CD4-positive, alpha-beta T cell treated with Interleukin-4 for 1 hour (primary cell): ENCODE measurements at places on chromosomes 4 and X.

DNA sequence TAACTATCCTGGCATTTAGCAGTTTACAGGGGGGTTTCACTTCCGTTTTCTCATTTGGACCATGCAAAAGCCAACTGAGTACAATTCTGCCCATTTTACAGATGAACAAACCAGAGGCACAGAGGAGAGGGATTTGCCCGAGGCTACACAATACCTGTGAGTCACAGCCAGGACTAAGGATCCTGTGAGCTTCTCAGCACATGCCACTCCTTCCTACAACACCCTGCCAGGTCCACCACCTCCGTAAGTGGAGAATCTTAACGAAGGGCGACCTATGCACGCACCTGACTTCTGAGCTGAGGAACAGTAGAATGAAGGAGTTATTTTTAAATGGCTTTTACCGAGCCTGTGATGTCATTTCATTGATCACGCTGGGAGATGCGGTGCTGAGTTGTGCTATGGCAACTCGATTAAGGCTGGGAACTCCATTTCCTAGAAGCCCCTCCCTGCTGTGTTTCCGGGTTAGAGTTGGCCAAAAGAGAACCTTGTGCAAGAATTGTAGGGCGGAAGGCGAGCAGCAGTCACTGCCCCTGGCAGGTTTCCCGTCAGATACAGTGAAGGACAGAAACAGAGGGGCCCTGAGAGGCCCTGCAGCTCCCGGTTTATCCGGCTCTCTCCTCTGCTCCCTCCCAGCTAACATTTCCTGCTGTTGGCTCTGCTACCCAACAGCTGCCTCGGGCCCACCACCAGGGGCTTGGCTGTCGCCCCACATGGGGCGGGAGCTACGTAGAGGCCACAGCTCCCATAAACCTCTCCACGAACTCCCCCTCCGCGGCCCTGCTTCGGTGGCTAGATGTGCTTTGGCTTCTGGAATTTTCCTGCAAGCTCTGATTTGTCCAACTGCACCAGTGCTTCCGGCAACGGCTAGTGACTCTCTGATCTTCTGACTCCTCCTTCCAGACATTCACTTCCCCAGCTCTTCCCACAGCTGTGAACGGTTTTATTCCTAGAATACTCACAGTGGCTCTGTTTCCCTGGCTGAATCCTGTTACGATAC, 75.1 kb upstream of the USP9X start:
- DNase-seq, result peak; percentile 76

GRCh38 chr4:25029479-25030276, 1.1 kb downstream of the LGI2 start:
- DNase-seq, result no peak

- DNase-seq, result no peak
These were observed 519.2 kb downstream of the PCDH10 start for GRCh38 chr4:133668061-133668851.

- no peak for DNase-seq
These were observed 38.9 kb downstream of the RGS12 start for GRCh38 chr4:3331511-3332394.

DNA sequence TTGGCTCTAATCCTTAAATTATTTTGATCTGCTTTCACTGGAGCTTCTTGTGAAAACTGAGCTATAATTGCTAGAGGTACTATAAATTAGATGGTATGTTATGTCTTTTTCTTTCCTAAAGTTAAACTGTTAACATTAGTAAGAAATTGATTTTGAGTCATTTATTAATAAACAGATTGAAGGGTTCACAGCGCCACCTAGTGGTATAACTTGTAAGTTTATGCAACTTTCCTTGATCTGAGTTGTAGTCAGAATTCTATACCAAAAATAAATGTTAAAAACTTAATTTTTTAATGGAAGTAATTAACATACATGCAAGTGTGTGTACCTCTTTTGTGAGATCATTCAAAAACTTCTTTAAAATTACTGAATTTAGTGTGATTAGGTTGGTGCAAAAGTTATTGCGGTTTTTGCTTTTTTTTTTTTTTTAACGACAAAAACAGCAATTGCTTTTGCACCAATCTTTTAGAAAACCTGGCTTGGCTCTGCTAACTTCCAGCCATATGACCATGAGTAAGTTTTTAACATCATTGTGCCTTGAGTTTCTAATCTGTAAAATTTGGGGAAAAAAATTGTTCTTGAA, 151.5 kb downstream of the CENPC start:
- DNase-seq, result no peak

GRCh38 chrX:118736394-118737010, 9.1 kb downstream of the IL13RA1 start:
- no peak for DNase-seq

DNA sequence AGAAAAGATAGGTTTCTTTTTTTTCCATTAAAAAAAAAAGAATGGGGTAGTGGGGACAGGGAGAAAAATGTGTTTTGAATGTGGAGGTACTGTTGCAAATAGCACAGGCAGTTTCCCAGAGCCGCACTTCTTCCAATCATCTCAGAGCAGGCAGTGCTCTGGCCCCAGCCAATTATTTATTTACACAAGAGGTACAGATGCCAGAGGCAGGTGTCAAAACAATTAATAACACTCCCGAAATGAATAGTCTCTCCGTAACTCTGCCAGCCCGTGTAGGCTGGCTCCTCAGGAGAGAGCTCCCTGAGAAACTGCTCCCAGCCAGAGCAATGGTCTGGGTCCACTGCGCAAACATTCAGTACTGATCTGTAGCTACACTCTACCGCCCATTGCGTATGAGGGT, 130.8 kb upstream of the IL1RAPL2 start:
- no peak for DNase-seq

DNA sequence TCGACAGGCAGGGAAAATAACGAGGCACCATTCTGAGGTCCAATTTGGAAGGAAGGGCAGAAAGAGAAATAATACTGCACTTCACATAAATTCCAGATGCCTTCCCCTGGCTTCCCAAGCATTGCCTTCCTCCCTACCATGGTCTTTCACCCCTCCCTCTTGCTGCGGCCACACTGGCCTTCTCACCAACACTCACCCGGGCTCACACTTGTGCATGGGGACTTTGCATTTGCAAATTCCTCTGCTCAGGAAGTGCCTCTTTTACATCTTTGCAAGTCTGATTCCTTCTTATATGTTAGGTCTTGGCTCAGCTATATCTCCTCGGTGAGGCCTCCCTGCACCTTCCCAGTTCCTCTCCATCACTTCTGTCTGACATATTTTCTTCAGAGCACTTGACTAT, 199.4 kb downstream of the CHIC2 start:
- no peak for DNase-seq

GRCh38 chr4:140955641-140956040, 177.6 kb downstream of the RNF150 start:
- DNase-seq, result no peak

DNA sequence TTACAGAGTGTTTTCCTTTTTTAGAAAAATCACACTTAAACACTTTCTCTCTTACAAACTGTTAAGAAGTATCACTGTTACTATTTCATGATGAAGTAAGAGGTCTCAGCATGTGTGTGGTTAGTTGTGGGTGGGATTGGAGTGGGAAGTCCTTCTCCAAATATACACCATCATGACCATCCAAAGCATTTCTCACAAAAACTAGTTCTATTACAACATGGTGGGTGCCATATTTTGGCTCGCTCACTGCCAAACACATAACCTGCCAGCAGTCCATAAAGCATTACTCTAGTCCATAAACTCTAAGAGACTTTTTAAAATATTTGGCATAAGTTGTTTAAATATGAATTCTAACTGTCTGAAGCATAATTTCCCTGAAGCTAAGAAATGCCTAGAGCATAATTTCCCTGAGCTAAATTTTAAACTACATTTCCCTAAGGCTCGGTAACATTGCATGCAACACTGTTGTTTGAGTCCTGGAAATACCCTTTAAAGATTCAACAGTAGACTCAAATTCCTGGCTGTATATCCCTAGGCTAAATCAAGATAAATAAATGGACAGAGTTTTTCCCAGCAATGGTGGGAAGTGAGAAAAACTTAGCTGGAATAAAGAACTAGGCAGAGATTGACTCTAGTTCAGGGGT, 415.0 kb upstream of the INTU start:
- DNase-seq, result no peak

GRCh38 chr4:54872261-54872660, 214.5 kb downstream of the KIT start:
- no peak for DNase-seq

DNA sequence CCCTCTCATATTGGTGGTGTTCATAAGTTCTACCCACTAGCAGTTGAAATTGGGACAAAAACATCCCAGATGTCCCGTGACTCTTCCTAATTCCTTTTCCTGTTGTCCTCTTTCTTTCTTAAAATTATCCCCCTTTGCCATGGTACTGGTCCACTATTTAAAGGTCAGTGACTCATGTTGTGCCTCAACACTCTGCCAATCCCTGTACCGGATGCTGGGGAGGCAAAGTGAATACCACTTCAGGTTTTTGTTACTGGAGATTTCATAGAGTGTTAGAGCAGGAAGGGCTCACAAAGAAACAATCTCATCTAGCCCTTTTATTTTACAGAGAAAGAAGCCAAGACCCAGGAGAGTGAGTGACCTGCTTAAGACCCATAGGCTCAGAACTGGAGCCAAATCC, 24.6 kb downstream of the SEPTIN11 start:
- no peak for DNase-seq

- DNase-seq, result no peak
These were observed 670.5 kb downstream of the GABRG1 start for GRCh38 chr4:45453258-45453853.

DNA sequence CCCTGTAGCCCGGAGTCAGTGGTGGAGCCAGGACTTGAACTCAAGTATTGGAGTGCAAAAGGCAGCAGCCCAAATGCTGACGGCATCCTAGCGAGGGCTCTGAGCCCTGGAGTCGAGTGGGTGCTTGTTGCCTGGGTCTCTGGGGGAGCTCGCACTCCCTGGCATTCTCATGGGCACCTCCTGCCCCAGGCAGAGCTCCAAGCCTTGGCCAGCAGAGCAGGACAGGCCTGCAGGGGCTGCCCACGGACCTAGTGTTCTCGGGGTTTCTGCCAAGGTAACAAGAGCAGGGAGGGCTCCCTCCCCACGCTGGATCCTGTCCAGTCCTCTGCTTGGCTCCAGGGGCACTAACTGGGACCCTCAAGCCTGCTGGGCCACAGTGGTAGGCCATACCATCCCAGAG, 17.6 kb upstream of the WFS1 start:
- DNase-seq, result no peak

DNA sequence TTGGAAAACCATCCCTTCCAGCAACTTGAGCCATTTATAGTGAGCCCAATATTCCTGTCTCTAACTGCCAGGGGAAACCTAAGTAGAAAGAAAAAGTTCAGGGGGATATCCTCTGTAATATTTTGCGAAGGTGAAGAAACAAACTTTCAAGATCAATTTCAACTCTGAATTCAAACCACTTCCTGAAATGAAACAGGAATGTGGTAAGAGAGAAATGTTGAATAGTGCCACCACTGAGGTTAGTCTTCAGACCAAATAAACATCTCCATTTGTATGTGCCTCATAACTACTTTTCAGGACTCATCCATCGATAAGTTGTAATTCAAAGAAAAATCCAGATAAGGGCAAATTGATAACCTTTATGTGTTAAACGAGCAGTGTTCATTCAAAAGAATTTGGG, 128.7 kb downstream of the GABRB1 start:
- DNase-seq, result no peak

DNA sequence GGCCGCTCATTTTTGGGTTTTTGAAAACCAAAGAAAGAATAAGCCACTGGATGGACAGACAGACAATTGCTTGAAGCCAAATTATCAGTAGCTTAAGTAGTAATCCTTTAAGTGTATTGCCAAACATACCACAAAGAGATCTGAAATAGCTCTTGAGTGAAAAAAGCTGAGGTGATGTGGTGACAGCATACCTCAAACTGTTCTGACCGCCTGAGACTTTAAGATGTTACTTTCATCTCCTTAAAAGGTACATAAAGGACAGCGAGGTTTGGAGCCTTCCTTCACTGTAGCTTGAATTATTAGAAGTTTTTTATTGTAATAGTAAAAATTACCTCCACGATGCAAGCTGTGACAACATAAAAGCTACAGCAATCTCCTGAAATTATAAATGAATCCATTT, 271.5 kb upstream of the FAM241A start:
- DNase-seq, result no peak

GRCh38 chrX:149286940-149287349, 218.2 kb downstream of the IDS start:
- peak; percentile 50 for DNase-seq

DNA sequence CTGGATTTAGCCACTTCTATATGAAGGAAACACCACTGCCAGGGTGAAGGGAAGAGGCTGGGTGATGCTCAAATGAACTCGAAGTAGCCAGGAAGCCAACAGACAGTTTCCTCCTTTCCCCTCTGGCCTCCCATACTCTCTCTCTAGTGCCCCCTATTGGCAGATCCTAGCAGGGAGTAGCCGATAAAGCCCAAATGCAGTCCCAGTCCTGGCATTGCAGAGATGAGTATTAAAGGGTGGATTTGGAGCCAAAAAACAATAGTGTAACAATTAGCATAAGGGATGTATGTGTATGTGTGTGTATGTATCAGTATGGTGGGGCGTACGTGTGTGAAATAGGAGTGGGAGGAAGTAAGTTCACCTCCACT, 213.8 kb upstream of the LDB2 start:
- DNase-seq, result no peak

GRCh38 chrX:40094900-40095582, 2.7 kb downstream of the BCOR start:
- DNase-seq, result no peak

DNA sequence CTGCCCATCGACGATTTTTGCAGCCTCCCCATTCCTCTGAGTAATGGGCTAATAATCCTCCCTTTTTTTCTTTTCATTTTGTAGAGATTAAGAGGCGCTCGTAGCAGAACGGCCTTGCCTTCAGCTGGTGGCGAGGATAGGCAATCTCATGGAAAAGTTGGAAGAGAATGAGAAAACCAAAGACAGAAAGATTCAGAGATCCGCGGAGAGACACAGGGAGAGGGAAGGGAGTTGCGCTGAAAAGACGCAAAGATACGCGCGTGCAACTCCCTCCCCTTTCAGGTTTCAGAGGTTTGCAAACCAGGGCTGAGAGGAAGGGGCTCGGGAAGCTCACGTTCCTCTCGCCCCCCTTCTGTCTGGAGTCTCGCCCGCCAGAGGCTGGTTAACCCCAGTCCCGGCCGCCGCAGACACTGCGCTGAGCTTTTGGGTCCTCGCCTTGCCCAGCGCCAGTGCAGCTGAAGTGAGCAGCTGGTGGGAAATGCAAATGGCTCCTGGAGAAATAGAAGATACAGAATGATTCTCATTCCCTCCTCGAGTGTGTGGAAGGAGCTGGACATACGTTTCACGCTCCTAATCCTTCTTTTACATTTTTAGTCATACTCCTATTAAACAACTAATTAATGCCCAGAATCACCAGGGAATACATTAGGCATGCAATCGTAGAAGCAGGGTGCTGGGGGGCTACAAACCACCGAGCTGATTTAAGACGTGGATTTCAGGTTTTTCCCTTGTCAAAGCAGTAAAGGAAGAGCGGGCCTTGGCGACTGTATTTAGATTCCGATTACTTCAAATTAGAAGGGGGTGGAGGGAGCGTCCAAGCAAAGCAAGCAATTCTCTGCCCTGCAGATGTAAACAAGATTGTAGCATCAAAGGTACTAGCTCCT, 16.6 kb upstream of the PITX2 start:
- DNase-seq, result no peak

- no peak for DNase-seq
These were observed 8.7 kb downstream of the FRG2 start for GRCh38 chr4:190018201-190018920.
